ENCODE measurements at places on chromosomes 1 and 21.

DNA sequence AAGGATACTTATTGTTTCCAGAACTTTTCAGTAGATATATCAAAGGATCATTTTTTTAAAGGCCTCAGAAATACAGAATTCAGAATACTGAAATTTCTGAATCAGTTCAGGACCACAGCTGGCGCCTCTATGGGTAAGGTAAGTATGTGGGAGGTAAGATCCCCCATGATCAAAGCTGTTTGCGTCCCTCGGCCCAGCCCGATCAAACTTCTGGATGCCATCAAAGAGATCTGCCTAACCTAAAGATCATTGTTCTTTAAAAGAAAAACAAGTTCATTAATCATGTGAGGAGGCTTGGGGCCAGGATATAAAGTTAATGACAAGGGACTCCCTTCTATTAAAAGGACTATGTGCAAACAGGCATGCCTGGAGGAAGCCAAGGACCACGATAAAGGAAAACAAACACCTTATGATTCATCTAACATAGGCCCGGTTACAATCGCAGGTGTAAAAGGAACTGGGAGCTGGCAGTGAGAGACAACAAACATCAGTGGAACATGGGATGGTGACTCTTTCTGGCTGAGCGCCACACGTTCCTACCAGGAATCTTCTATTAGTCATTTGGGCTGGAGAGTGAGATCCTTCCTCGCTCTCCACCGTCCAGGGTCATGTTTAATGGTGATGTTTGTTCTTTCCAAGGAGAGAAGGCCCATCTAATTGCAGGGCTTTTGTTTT lies 2.8 kb upstream of the BACE2 start:
- DNase-seq, result no peak

DNA sequence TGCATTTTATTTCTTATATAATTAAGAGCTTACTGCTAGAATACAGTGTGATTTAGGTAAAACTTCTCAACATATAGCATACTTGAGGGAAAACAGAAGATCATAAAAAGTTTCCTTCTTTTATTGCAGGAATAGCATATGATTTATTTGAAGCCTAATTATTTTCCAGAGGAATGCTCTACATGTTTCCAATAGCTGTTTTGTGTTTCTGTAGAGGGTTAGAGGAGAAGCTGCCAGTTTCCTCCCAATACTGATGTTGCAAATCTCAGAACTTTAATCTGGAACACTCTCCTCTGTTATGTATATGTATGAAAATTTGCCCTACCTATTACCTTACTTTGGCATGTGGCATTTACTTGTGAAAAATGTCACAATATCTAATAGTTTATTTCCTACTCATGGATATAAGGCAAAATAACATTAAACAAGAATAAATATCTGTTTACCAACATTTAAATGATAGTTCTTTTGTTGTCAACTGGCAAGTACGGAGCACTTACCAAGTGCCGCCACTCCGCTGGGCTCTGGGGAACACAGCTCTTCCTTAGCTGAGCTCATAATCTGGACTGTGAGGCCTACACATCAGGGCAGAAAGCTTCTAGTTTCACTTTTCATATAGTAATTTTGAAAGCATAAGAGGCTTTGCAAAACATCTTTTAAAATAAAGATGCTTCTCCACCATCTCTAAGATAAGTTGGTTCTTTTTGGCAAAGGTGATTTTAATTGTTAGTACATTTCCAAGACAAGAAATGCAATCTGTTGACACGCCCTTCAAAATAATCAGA lies 239.8 kb upstream of the C1orf105 start:
- peak; percentile 1 for DNase-seq

- no peak for DNase-seq
Measured at GRCh38 chr1:14100444-14100843, 400.5 kb downstream of the PRDM2 start.

DNA sequence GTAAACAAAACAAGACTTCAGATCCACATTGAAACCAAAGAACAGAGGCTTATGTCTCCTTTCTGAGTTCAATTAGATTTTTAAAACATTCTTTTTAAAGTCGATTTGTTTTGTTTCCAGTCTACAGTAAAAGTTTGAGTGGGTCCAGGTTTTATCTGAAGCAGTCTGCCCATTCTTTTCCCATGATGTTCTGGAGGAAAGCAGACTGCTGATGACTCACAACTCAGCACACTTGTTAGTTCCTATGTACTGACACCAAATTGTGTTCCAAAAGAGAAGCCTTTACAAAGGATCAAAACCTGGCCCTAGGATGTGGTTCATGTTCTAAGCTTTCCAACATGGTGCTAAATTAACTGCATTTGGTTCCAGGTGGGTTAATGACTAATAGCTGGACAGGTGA lies 11.4 kb upstream of the CCN1 start:
- DNase-seq, result no peak

DNA sequence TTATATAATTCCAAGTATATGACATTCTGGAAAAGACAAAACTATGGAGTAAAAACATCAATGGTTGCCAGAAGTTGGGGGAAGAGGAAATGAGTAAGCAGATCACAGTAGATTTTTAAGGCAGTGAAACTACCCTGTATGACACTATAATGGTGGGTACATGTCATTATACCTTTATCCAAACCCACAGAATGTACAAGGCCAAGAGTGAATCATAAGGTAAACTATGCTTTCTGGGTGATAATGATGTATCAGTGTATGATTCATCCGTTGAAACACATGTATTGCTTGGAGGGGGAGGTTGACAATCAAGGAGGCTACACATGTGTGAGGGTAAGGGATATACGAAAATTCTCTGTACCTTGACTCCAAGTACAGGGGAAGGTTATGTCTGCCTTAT lies 862.7 kb downstream of the PLA2G4A start:
- no peak for DNase-seq

GRCh38 chr1:22804406-22804805 lies 93.8 kb downstream of the EPHB2 start:
- no peak for DNase-seq

DNA sequence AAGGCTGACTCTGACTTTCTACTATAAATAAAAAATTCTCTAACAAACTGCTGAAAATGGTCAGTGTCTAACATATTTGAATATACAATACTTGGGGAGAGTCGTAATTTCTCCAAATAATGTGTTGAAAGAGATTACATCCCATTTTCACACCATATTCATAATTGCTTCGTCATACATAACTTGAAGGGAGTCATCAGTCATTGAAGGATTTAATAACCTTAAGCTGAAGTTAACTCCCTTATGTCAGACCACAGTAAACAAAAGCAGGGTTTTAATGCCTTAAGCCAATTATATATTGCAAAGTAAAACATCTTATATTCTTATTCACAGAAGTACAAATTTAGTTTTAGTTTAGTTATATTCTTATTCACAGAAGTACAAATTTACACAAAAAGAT lies 129.9 kb downstream of the RERE start:
- DNase-seq, result no peak

- DNase-seq, result peak; percentile 6
Measured at GRCh38 chr21:14736162-14736561, 190.0 kb upstream of the SAMSN1 start.

- DNase-seq, result no peak
Measured at GRCh38 chr1:115545096-115545720, 96.6 kb upstream of the VANGL1 start.

DNA sequence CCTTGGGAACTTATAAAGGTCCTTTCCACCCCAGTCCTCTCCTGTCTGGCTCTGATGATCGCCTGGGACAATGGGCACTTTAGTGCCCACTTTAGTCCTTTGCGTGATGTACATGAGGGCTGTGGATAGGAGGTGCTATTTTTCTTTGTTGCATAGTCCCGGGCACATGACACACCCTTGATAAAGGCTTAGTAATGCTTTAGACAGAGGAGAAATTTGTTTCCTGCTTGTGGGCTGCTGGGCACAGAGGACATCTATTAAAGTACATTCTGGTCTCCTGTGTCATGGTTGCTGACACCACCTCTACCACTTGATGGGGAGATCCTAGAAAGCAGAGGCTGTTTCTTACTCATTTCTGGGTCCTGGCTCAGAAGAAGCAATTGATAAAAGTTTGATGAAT lies 5.4 kb upstream of the KNCN start:
- DNase-seq, result no peak

DNA sequence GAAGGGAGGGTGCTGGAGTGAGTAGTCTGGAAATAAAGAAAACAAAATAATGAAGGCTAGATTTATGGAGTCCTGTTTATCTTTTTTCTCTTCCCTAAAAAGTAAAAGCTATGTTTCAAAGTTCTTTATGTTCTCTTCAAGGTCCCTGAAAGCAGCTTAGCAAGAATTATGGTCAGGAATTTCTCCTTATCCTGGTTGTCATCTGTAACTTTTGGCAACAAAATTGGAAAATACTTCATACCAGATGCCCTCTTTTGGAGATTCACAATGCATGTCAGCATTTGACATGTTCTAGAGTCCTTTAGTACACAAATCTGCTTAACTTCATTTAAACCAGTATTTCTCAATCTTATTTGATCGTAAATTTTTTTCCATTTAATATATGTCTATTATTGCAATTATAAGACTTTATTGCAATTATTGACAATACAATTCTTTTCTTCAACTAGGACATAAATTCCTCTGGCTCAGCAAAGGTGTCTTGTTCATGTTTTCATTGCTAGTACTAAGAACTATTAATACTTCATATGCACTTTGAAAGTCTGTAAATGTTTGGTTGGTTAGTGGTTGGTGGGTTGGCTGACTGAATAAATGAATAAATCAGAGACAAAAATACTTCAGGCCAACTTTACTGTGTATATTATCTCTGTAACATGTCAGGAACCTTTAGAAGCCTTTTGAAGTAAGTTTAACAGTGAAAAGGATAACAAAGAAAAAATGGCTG lies 101.5 kb downstream of the ATP1B1 start:
- no peak for DNase-seq

DNA sequence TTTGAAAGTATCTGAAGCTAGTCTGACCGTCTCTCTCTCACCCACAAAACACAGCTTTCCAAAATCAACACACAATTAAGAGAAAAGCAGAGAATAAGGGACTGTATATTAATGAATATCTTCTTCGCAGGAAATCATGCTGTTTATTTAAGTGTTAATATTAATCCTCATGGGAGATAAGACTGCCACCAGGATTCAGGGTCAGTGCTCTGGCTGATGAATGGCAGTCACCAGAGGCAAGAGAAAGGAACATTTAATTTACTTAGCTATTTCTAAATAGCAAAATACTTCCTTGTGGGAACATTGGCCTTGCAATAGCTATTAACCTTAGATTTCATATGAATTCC lies 2.2 kb downstream of the SCYL3 start:
- no peak for DNase-seq

DNA sequence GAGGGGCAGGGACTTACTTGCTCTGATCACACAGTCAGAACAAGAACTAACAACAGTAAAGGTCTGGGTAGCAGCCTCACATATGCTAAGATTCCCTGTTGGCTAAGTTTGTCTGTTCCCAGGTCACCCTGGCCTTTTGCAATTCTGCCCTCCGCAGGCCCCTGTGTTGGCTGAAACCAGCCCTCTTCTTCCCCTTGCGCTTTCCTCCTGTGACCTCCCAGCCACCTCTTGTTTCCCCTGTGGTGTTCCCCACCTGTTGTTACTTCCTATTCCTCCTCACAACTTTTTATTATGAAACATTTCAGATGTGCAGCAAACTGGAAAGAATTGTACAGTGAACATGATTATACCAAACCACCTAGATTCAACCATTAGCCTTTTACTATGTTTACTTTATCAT lies 23.4 kb downstream of the MAPKAPK2 start:
- DNase-seq, result no peak

DNA sequence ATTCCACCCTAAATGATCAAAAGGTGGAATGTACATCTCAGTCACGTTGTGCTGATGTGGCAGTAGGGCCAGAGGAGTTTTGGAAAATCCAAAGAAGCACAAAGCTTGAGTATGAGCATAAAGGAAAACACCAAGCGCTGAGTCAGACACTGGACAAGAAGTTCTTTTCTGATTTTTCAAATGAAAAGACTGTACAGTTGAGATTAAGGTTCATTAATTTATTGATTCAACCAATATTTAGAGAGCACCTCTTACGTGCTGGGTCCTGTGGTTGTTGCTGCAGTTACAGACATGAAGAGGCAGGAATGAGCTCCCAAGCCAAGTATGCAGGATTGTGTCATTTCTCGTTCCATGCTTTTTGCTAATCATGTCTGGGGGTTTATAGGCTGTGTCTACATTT lies 28.9 kb upstream of the APP start:
- no peak for DNase-seq

GRCh38 chr1:8790478-8790877 lies 27.0 kb downstream of the RERE start:
- no peak for DNase-seq

- no peak for DNase-seq
Measured at GRCh38 chr1:197773856-197774255, 1.4 kb downstream of the DENND1B start.

DNA sequence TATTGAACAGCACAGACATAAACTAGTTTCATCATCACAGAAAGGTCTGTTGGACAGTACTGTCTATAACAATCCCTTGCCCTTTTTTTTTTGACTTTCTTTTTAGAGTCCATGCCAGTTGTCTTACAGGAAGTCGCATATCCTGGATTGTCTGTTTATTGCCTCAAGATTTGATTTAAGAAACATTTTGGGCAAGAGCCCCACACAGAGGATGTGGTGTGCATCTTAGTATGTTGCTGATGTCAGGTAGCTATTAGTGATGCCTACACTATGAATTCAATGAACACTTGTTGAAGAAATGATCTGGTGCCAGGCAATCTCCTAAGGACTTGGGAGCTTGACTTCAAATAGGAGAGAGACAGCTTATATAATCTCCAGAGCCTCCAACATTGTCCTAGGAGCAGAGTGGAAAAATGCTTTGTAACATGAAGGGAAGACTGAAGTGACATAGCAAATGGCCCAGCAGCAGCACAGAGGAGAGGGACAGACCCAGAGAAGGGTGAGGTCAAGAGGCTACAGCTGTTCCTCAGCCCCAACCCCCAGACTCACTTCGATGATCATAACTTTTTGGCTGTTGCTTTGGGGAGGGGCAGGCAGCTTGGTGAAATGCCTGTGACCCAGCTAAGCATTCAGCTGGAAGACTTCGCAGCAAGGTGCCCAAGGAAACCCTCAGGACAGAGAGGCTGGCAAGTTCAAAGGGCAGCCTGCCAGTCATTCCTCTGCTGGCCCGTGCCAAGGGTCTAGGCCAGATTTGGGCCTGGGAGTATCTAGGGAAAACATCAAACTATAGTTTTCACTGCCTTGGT lies 7.5 kb upstream of the RAB29 start:
- DNase-seq, result no peak

- no peak for DNase-seq
Measured at GRCh38 chr1:9078015-9078751, 8.7 kb upstream of the SLC2A5 start.

DNA sequence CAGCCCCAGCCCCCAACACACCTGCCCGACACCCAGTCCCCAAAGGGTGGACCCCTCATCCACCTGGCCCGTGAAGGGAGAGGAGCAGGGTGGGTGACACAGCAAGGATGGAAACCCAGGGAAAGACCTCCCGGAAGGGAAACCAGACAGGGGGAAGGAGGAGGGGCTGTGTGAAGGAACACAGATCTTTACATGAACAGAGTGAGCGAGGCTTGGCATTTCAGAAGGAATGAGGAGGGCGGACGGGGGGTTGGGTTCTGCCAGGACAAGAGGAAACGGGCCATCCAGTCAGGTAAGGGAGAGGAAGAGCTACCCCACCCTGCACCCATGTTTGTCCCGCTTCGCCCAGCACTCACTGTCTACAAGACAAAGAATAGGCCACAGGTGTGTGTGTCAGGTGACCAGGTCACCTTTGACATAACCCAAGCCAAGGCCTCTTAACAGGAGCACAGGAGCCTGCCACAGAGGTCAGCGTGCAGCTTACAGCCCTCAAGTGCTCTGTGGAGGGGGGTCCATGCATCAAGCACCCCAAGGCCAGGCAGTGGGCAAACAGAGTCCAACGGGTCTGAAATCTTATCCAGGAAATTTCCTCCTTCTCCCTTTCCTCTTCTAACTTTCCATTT lies 18.0 kb upstream of the PRDM15 start:
- no peak for DNase-seq

GRCh38 chr1:162987866-162988265 lies 81.3 kb upstream of the RGS4 start:
- no peak for DNase-seq
